NCI-H1417 (cell line): ENCODE measurements at places on chromosomes 6 and 20.
A peak's percentile ranks its signal among the peaks of the same experiment; 100 is the strongest.

- DNase-seq, result no peak
Measured at GRCh38 chr6:157690441-157691210, 132.4 kb upstream of the SNX9 start.

DNA sequence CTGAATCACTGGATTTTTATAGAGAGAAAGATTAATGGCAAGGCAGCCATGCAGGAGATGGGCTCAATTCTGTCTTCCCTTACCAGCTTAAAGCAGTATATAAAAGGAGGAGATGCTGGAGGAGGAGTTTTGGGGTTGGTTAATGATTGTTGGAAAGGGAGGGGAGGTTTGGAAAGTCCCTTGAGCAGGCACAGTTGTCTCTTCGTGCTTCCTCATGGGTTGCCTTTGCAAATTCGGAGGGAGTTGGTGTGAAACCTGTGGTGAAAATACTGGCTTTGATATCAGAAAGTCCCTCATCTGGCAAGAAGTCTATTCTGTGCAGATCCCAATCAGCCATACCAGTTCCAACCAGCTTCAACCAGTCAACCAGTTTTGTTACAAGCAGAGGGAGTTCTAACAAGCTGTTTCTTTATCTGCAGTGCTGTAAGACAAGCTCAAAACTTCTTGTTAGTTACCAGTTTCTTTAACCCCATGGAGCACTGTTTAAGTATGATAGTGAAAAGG lies 107.0 kb downstream of the HIVEP1 start:
- DNase-seq, result no peak

GRCh38 chr6:162572240-162572639 lies 155.3 kb downstream of the PRKN start:
- no peak for DNase-seq

- DNase-seq, result no peak
Measured at GRCh38 chr6:36954262-36954931, at the start of gene PI16. PI16 (plus strand) TSS chr6:36954738; CDS start chr6:36954761, 23 bp downstream.

DNA sequence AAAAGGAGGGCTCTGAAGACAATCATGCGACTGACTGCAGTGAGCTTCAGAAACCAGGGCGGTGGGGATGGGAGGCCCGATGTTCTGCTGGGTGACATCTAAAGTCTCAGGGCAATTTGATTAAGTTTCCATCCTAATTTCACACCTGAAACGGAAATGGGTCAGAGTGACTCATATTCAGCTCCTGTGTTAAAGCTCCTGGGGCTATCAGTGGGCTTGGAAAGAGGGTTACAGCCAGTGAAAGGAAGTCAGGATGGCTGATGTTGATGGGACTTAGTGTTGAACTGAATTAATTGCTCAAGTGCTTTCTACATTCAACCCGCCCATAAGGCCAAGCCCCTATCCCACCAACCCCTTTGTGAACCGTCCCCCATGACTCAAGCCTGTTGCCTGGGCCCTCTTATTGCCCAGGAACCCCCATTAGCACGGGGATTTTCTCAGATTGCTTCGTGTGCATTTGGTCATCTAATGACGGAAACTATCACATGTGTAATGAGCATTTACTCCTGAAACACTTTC lies 47.1 kb upstream of the TBC1D7 start:
- DNase-seq, result no peak

- no peak for DNase-seq
Measured at GRCh38 chr6:54142889-54143519, 31.8 kb downstream of the MLIP start.

GRCh38 chr6:81909162-81909561 lies 156.7 kb upstream of the TENT5A start:
- DNase-seq, result no peak

DNA sequence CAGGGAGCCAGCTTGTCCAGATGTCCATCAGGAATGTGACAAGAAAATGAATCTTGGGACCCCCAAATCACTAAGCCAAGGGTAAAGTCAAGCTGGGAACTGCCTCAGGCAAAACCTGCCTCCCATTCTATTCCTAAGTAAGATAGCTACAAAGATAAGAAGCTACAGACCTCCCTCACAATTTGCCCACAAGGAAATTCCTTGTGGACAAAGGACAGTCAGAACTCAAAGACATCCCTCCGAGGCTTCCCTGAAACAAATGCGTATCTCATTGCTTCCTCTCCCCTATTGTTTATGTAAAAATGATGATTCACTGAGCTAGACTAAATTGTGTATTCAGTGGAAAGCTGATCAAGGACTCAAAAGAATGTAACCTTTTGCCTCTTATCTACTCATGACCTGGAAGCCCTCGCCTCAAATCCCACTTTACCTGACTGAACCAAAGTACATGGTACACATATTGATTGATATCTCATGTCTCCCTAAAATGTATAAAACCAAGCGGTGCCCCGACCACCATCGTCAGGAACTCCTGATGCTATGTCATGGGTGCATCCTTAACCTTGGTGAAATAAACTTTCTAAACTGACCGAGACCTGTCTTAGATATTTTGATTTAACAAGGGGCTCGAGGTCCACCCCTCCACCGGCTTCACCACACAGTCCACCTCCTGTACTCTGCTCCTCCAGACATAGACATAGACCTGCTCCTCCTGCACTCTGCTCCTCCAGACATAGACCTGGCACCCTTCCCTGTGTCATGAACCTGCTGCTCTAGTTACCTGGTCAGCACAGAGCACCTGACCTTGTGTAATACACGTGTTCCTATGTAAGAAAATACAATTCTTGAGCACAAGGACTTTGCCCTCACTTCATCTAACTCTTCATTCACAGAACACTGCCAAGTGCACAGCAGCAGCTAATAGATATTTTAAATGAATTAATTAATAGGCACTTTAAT lies 81.4 kb downstream of the WDR27 start:
- no peak for DNase-seq

DNA sequence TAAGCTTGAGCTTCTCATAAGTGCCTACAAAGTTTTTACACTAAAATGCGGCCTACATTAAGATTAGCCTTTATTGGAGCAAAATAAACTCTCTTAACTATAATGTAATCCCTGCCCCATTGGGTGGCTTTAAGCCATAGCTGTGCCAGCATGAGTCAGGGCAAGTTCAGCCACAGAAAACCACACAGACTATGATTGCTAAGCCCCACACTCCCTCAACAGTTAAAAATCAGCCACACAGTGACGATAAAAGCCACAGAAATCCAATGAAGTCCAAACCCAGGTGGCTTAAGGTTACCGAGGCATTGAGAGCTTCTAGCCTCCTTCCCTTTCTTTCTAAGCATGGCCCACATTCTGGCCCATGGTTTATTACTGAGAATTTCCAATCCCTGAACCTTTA lies 61.6 kb downstream of the GRM1 start:
- no peak for DNase-seq

- DNase-seq, result no peak
Measured at GRCh38 chr20:25020901-25021301, 28.4 kb upstream of the APMAP start.

- no peak for DNase-seq
Measured at GRCh38 chr20:22338140-22338708, 246.1 kb downstream of the FOXA2 start.

DNA sequence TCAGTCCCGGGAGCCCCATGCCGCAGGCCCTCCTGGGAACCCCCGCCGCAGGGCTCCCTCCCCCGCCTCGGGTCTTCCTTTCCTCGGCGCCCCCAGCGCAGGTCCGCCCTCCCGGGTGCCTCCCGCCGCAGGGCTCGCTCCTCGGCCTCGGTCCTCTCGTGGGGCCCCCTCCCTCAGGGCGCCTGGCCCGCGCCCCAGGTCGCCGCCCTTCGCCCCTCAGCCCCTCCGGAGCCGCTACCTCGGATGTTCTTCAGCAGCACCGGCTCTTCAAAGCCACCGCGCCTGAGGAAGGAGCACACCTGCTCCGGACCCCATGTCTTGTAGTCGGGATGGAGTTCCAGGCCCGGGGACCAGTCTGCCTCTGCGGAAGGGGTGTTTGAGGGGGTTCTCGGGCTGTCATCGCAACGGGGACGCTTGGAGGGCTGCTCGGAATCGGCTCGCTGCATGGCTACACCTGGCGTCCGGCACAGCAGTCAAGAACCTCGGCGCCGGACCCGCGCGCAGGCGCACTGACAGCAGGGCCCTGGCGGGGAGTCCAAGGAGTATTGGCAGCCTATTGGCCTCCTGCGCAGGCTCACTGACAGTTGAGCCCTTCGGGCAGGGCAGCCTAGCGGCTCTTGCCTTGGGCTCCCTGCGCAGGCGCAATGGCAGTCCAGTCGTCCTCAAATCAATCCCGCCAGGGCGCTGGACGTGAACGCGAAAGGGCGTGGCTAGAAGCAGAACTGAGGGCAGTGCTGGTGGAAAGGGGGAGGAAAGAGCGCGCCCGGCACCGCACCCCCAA lies at the start of gene SAMHD1:
TSS of gene SAMHD1 (minus strand) at position 511 of the 781 bp plus-strand sequence. CDS start at position 446, 65 bp downstream.
- peak; percentile 98 for DNase-seq
